ENCODE measurements at places on chromosomes 1 and 21.

GRCh38 chr1:2135441-2135841 lies 59.1 kb downstream of the FAAP20 start:
- DNase-seq, result no peak

DNA sequence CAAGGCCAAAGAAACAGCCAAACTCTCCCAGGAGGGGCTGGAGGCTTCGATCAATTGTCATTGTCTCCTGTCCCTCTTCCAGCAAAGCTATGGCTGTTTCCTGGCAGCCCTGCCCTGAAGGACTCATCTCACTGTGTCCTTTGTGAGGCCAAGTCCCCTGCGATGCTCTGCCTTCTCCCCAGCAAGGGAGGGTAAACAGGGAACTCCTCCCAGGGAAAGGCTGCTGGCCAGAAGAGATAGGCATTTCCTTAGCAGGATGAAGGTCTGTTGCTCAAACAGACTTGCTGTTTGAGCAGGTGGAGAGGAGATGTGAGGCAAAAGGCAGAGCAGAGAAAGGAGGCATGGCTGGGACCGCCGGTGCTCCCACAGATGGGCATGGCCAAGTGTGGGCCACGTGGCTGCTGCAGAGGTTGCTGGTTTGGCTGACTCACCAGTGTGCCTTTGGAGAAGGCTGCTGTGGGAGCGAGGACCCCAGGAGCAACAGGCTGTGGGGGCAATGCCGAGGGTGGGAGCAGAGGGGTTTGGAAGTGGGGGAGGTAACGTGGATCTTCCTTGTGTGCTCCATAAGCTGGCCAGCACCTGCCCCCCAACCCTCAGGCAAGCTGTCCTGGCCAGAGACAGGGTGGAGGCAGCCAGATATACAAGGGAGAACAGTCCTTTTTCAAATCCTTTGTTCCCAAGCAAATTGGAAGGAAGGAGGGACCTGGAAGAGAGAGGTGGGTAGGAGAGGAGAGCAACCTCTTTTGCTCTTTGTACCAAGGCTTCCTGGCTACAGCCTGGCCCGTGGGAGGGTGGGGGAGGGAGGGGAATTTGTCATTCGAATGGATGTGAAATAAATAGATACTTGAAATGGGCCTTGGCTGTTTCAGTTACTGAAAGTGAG lies 449.8 kb downstream of the SIPA1L2 start:
- no peak for DNase-seq

DNA sequence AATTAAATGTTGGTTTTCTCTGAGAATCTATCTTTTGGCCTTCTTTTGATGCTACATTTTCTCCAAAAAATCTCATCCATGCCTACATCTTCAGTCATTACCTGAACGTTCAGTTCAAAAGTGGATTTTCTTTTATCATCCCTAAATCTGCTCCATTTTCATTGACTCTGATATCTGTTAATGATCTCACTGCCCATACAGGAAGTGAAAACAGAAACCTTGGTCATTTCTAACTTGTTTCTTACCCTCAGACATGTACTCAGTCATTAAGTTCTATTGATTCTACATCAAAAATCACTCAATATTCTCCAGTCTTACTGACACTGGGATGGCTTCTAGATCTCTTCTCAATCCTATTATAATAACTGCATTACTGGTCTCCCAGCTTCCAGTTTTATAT lies 22.7 kb downstream of the PRKACB start:
- DNase-seq, result no peak

DNA sequence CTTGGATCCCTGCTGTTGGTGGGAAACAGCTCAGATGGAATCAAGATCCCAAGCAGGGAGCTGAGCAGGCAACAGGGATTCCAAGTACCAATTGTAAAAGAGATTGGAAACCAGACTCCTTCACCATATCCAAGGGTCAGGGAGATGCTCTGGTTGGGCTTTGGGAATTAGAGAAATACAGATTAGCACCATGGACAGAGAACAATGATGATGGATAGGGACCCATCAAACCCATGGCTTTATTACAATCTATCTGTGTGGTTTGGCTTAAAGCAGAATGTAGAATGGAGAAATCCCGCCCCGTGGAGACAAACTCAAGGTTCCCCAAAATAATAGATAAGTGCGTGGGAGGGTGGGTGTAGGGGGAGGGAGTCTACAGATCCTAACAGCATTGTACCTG lies 120.7 kb upstream of the CSF3R start:
- DNase-seq, result no peak

DNA sequence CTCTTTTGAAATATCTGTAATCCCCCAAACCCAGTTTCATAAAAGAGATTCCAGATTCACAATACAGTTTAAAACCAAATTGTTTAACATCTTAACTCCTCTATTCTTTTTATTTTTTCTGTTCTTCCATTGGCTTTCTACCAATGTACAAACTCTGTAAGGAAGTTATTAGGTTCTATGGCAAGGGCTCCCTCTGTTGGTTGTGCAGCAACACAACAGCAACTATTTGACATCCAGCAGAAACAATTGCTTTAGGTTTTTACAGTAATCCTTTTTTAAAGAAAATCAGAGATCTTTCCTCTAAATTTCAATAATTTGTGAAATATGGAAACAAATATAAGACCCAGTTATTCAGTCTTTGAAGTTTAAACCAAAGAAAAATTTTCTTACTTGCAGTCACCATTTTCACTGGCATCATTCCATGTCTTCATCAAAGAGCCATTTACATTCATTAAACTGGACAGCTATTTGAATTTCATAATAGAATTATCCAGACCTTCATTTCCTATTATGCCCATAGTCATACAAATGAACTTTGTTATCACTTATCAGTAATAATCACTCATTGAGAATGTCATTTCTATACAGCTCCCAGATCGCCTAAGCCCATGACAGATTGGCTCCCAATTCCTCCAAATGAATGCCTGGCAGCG lies 46.5 kb upstream of the RNF11 start:
- DNase-seq, result no peak

DNA sequence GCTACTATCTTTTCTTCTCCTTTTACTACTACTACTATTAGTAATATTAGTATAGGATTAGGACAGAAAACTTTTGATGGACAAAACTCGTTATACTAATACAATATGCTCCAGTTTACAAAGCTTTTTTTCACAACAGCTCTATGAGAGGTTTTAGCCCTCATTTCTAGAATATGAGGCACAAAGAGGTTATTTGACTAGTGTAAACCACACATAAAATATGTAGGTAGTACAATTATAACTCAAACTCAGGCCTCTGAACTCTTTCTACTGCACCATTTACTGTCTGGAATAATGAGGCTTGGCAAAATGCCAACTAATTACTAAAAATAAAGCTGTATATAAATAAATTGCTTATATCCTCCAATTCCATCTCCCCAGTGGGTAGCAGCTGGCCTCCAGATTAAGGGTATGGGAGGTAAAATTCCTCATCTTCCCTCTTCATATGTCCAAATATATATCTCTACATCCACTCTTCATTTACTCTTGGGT lies 99.9 kb downstream of the LYST start:
- no peak for DNase-seq

DNA sequence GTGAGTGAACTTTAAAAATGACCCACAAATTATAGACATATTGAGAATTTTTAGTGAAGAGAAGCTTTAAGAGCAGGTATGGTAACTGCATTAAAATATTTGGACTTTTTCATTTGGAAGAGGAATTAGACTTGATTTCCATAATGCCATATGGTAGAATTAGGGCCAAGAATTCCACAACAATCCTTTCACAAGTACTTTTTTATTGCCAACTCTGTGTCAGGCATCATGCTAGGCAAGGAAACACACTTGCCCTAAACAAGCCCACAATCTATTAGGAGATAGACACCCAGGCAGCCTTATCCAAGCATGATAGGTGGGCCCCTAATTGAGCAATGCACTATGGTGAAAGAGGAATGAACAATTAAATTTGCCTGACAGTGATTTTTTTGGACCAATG lies 353.0 kb downstream of the TGFB2 start:
- DNase-seq, result no peak

DNA sequence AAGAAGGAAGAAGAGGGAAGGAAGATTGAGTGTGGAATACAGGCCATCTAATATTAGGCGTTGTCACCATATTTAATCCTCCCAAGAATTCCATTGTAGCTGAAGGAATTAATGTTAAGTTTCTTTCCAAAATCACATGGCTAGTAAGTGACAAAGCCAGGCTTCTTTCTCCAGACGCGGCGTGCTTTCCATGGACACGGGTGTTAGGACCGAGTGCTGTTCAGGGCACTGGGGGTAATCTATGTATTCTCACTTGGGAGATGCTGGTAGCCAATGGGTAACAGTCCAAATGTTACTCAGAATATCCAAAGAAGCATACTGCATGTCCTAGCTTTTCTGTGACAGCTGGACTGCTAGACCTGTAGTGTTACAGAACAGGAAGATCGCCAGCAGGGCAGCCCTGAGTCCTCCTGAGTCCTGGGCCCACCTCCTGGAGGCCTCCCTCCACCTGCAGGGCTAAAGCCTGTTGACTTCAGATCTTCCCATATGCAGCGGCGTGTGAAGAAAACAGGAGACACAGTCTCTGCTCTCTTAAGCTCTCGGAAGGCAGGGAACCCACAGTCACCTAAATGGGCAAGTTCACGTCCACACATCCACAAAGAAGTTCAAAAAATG lies 5.3 kb downstream of the IGSF9 start:
- DNase-seq, result no peak

DNA sequence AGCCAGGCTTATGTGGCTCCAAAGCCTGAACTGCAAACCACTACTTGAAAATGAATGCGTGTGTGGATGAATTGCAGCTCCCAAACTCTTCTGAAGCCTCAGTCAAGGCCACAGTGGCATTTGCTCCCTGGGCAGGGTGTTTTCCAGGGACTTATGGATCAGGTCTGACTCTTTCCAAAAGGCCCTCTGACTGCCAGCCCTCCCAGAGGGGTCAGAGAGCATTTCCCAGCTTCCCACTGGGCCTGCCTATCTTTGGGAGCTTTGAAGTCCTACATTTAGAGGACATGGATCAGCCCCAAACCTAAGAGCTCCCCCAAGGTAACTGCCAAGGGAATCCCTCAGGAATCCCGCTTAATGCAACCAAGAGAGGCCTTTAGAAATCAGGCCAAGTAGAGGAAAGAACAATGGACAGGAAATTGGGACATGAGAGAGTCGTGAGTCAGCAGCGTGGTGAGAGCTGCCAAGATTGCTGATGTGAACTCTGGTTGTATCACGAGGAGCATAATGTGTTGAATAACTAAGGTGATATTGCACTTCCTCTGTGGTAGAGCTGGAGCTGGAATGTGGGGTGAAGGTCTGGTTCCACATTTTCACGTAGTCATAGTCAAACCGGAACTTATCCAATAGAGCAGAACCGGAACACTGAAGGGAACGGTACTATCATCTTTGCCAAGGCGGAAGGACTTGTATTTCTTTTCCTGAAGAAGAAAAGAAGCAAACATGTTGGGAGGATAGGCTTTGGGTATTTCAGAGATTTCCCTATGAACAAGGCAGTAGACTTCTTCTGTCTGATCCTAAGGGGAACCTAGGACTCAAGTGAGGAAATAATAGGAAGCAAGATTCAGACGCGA lies 99.4 kb upstream of the JUN start:
- DNase-seq, result no peak

DNA sequence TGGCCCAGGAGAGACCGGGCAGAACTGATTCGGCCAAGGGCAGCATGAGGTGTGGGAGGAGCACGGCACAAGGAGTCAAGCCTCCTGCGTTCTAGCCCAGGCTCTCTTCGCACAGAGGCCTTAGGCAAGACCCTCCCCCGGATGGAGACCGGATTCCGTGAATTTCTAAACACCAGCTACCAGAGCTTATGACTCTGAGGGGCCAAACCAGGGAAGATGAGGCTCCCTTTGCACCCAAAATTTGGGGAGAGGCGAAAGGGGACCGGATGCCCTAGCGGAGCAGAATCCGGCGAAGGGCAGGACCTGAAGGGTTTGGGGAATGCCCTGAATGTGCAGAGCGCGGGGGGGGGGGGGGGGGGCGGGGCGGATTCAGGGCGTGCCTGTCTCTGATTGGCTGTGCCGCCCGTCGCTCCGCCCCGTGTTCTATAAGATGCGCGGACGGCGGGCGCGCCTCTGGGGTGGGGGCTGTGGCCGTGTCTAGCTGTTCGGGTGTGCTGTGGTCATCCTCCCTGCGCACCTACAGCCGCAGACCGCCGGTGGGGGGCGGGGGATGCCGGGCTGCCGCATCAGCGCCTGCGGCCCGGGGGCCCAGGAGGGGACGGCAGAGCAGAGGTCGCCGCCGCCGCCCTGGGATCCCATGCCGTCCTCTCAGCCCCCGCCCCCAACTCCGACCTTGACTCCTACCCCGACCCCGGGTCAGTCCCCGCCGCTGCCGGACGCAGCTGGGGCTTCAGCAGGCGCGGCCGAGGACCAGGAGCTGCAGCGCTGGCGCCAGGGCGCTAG lies at the start of gene TRNP1:
Gene TRNP1 (plus strand): TSS at position 456 of the 783 bp plus-strand sequence. CDS start 95 bp downstream, at position 551.
- peak; percentile 37 for DNase-seq

GRCh38 chr1:186082235-186082937 lies 292.7 kb downstream of the TPR start:
- no peak for DNase-seq

DNA sequence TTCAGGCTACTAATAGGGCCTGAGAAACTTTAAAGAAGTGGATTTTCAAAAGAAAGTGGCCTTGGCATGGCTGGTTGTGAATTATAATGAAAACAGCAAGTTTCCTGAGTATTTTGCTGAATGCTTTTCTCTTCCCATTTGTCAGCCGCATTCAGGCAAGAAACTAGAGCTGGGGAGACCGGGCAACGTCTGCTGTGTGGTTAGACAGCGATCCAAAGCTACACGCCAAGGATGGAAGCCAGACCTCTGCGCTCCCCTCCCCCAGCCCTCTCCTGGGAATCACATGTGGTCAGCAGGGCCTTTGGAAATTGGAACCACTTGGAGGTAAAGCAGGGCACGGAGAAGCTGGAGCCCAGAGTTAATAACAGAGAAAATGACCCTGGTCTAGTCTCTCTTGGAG lies 114.1 kb upstream of the CD34 start:
- DNase-seq, result no peak

DNA sequence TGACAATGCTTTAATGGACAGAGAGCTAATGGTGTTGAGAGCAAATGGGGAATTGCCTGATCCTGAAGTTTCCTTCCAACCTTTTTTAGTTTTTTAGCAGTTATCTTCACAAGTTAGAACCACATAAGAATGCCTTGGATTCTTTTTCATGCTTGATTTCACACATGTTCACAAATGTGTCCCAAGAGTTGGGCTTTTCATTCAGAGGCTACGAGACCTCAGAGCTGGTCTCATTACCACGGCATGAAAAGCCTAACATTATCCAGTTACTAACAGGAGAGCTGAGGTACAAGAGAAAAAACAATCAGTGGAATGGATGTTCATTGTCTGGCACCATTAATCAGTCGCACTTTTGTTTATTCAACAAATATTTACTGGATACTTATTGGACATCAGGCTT lies 340.6 kb downstream of the ZNF326 start:
- no peak for DNase-seq

DNA sequence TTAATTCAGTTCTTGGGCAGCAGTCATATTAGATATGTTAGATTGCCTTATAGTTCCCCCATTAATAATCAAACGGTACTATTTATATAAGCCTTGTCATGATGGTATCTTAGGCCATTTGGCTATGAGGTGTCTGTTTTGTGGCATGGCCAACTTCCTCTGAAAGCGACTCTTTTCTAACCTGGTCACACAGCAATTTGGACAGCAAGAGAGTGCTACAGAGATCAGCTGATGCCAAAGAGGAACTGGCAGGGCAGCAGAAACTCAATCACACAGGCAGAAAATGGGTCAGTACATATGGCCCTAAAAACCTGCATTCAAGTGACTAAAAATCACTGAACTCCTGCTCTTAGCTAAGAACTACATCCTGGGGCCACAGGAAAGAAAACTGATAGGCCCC lies 13.4 kb upstream of the MUTYH start:
- DNase-seq, result no peak

GRCh38 chr1:8121261-8122159 lies 95.4 kb upstream of the ERRFI1 start:
- DNase-seq, result no peak

- no peak for DNase-seq
Observed at GRCh38 chr1:2127187-2128145, 67.1 kb downstream of the FAAP20 start.
